ENCODE measurements at places on chromosomes 1 and 21.
A peak's percentile ranks its signal among the peaks of the same experiment; 100 is the strongest.

DNA sequence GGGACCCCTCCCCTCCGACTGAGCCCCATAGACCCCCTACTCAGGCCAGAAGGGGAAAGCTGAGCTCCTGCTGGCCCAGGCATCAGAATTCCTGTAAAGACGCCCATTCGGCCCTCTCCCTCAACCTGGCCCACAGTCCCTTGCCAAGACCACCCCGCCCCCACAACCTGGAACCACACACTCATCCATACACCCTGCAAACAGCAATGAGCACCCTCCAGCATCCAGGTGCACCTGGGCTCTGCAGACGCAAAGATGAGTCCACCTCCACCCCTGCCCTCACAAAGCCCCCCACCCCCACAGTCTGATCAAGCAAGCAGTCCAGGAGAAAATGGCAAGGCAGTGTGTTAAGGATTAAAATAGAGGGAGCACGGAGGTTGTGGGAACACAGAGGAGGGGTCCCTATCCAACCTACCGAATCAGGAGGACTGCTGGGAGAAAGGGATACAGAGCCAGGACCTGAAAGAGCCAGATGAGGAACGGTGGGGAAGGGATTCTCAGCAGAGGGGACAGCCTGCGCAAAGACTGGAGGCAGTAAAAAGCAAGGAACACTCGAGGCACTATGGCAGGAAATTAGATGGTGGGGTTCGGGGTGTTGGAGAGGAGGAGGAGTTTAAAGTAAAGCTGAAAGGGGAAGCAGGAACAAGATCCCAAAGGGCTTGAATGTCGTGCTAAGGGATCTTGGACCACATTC, 67.3 kb upstream of the LAPTM5 start:
- DNase-seq, result no peak

DNA sequence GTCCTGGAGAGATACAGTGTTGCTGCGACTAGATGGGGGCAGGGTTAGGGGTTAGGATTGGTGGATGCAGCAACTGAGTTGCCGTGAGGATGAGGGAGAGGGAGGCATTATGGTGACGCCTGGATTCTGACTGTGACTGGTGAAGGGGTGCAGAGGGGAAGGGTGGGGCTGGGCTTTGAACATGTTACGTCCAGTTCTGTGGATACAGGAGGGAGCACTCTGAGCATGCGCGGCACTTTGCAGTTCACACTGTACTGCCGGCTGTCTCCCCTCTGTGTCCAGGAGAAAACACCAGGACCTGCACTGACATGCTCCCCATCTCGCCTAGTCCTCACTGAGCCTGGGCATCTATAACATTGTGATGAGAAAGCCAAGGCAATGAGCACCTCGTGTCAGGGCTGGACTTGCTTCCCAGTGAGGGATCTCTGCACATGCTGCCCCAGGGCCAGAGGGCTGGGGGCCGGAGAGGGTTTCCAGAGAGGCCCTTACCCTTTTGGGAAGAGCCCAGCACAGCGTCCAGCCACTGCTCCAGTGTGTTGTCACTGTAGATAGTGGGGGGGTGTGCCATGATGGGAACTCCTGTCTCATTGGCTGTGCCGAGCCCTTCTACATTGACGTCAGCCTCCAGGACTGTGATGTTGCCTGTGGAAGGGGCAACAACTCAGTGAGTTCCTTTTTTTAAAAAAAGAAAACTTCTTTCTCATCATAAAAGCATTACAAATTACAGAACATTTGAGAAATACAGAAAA, 7.6 kb downstream of the FAM151A start:
- no peak for DNase-seq

- no peak for DNase-seq
Observed at GRCh38 chr21:16137106-16137505, 407.3 kb downstream of the USP25 start.

GRCh38 chr1:182325339-182325738, 66.3 kb downstream of the GLUL start:
- DNase-seq, result no peak

DNA sequence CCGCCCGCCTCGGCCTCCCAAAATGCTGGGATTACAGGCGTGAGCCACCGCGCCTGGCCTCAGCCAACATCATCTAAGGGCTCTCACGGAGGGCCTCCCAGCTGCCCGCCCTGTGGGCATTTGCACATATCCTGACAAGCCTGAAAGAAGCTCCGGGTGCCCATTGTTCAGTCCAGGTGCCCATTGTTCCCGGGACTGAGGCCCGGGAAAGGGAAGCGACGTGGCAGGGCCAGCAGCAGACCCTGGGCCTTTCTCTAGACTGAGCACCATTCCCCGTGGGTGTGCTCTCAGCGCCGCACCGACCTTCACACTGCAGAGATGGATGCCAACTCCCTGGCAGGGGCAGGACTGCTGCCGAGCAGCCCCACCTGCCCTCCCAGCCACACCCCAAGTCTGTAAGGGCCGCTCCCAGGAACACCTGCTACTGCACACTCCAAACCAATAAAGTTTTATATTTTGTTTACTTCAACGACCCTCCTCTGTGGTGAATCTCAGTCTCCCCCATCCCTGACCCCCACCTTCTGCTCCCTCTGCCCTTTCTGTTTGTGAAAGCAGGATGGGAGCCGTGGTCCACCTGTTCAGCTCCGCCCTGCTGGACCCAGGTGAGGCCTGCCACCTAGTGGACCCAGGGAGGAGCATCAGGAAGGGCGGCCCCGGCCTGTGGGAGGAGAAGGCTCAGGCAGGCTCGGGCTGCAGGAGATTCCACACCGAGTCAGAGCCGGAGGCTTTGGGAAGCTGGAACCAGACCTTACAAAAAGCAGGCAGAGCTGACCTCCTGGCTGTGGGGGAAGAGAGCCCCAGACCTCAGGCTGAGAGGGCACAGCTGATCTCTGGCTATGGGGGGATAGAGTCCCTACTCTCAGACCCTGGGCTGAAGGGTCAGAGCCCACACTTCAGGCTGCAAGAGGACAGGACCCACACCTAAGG, 1.1 kb upstream of the TMEM82 start:
- peak; percentile 75 for DNase-seq

DNA sequence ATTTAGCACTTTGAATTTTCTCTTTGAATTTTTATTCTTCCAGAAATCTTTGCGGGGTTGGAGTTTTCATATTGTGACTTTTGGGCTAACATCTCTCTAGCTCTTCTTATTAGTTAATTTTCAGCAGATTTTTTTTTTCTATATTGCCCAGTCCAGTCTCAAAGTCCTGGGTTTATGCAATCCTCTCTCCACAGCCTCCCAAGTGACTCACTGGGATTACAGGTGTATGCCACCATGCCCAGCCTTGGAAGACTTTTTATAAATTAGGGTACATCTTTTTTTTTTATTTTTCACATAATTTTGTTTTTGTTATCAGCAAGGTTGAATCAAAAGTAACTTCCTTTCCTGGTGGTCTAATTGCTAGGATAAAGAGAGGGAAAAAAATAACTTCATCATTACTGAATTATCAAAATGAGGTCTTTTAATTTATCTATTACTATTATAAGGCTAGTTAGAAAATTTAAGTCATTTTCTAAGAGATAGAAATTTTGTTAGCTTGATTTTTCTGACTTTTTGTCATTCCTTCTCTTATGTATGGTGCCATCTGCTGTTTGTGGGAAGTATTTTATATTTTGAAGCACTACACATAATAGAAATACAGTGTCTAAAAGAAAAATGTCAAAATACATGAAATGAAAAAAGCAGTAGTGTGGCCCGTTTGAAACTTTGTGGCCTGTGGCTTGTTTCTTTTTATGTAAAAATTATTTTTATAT, 273.4 kb upstream of the CACYBP start:
- no peak for DNase-seq

DNA sequence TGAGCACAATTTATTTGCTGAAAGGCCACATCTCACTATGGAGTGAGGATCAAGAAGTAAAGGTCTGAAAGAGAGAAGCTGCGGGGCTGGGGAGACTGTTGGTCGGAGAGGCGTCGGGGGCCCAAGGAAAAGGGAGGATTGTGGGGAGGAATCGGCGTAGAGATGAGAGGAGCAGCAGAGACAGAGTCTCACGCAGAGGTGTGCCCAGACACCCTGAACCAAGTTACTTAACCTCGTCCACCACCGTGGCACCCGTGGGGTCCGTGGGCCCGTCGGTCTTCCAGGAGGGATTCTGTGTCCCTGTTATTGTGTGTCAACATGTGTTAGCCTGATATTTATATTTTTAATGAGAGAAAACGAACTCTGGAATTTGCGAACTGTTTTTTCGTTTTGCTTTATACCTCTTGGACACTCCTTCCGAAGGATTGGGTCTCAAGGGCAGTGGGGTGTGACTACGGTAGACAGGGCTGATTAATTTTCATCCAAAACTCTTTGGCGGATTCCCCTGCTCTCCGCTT, 3.8 kb upstream of the NBPF1 start:
- no peak for DNase-seq

DNA sequence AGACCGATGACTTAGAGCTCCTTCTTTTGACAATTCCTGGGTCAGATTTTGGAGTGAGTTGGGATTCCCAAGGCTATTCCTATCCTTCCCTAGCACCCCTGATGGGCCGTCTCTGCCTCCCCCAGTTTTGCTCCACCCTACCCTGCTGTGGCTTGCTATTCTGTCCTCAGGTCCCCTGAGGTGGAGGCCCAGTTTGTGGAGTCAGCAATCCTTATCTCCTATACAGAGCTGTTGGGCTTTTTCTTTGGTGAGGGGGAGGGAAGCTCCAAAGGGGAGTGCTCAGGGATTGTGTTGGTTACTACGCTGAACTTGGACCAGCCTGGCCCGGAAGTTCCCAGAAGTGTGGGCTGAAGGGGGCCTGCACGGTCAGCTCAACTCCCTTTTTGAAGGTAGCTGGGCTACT, 7.6 kb downstream of the SESN2 start:
- DNase-seq, result no peak

DNA sequence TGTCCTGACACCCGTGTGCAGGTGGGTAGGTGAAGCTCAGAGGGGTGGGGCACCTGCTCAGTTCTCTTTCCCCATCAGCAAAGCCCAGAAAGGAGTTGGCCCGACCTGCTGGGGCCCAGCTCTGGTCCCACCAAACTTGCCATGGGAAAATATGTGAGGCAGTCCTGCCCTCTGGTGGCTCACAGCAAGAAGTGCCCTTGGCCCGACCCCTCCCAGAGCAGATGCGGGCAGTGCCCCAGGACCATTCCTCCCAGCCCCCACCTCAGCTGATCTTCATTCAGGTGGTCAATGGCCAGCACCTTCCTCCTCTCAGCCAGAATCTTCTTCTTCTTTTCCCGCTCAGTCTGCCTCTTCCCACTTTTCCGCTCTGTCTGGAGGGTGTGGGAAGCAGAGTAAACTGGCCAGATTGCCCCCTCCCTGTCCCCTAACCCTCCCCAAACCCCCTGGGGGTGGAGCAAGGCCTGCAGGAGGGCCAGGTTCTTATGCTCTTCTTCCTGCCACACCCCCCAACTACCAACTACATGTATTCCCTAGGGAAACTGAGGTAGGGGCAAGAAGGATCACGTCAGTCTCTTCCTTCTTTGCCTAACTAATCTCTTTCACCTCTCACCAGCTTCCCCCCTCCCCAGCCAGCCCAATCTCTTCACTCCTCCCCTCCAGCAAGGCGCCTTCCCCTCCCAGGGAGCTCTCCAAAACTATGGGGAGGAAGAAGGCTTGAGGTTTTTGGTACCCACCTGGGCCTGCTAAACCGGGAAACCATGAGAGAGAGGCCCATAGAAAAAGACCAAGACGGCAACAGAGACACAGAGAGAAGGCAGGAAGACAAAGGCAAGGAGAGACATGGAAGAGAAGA, 15.6 kb downstream of the TNNT2 start:
- DNase-seq, result no peak

- DNase-seq, result no peak
Observed at GRCh38 chr1:204348722-204349121, 11.0 kb downstream of the PLEKHA6 start.

DNA sequence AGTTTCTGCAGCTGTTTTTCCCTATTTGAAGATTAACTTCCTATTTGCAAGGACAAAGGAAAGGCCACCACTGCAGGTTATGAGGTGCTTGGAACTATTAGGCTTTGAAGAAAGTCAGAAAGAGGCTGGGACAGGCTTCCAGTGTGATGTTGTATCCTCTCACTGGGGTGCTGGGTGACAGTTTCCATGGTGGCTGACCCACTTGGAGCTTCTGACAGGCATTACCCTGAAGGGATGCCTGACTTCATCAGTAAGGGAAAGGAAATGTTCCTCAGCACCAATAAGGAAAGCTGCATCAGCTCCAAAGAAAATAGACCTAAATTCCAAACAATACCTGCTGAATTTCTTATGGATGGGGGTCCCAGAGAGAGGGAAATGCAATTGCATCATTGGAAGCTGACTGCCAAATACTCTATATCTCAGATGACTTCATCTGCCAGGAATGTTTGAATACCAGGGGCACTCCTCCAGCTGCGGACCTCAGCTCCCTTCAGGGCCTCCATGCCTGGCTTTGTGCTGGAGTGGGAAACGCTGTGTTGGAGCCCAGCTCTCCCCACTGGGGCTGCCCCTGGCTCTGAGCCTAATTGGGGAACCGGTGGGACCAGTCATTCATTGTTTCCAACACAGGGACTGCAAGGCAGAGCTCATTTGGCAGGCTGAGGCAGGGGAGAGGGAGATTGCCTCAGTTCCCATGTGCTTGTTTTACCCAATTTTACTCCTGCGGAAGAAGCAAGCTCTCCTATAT, 76.6 kb downstream of the RGL1 start:
- no peak for DNase-seq

DNA sequence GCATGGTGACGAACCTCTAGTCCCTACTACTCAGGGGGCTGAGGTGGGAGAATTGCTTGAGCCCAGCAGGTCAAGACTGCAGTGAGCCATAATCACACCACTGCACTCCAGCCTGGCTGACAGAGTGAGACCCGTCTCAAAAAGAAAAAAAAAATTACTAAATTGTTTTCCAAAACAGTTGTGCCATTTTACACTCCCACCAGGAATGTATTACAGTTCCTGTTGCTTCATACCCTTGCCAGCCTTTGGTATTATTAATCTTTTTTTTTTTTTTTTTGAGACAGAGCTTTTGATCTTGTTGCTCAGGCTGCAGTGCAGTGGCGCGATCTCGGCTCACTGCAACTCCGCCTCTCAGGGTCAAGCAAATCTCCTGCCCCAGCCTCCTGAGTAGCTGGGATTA, 55.9 kb downstream of the RPS6KA1 start:
- DNase-seq, result no peak

GRCh38 chr1:109824349-109825115, 60.8 kb upstream of the EPS8L3 start:
- no peak for DNase-seq

DNA sequence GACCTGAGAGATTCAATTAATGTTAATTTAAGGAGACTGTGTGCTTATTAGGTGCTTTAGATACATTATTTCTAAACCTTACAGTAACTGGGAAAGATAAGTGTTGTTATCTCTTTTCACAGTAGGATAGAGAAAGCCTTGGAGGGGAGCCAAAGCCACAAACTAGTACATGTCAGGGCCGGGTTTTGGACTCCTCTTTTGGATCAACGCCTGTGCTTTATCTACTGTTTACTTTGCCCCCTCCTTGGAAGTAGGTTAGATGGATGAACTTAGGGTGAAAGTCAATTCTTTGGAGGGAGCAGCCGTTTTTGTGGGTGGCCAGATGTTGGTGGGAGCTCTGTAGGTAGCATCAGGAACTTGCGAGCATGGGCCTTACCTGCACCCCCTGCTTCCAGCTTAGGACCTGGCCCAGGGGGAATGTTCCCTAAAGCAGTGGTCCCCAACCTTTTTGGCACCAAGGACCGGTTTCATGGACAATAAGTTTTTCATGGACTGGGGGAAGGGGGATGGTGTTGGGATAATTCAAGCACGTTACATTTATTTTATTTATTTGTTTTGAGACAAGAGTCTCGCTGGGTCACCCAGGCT, 1.7 kb downstream of the HHAT start:
- no peak for DNase-seq

Data from NCI-H2081 treated with DMSO at 0.1 percent for 48 hours (cell line).